ENCODE measurements at places on chromosomes 3 and 15. TPM values are rescaled to one million over a fixed set of nuclear protein-coding genes. Genes with fewer than 3 reads are reported as not detected.

Gene MYLK
- total RNA-seq: 23.0 TPM

Gene CCDC191
- total RNA-seq: 1.9 TPM

Gene GOLGA8T
- total RNA-seq: not detected

Gene SLC51B
- 15.4 TPM for total RNA-seq

Gene ANKRD34C
- not detected for total RNA-seq

Gene TMCO5A
- total RNA-seq: not detected

Gene AZI2
- 57.4 TPM for total RNA-seq

Gene RTP1
- not detected for total RNA-seq

Gene GOLGA6D
- total RNA-seq: not detected

Gene LRTM1
- not detected for total RNA-seq

Gene FETUB
- 0.30 TPM for total RNA-seq

Gene ARGFX
- total RNA-seq: not detected

Gene GOLGA6B
- total RNA-seq: not detected

Gene DZIP1L
- 1.6 TPM for total RNA-seq

Gene CNTN6
- total RNA-seq: not detected

Gene CPNE9
- not detected for total RNA-seq

Gene UPK1B
- 0.50 TPM for total RNA-seq

Gene CCDC80
- 19.4 TPM for total RNA-seq

Gene CCDC13
- 0.82 TPM for total RNA-seq

Gene PKM
- total RNA-seq: 791 TPM

Gene NSMCE3
- 7.0 TPM for total RNA-seq

Gene SLC24A1
- 8.7 TPM for total RNA-seq

Gene PLA2G4B
- 5.8 TPM for total RNA-seq

Gene GPR171
- not detected for total RNA-seq

Gene ITIH1
- total RNA-seq: not detected

Gene GP5
- total RNA-seq: 0.25 TPM

Gene PLSCR5
- not detected for total RNA-seq

Gene SERPINI2
- total RNA-seq: not detected

Gene RARRES1
- total RNA-seq: 7.6 TPM

Gene SLCO2A1
- total RNA-seq: 2.5 TPM

Measured in Caco-2 (cell line).